ENCODE measurements at places on chromosomes 7 and 10.

DNA sequence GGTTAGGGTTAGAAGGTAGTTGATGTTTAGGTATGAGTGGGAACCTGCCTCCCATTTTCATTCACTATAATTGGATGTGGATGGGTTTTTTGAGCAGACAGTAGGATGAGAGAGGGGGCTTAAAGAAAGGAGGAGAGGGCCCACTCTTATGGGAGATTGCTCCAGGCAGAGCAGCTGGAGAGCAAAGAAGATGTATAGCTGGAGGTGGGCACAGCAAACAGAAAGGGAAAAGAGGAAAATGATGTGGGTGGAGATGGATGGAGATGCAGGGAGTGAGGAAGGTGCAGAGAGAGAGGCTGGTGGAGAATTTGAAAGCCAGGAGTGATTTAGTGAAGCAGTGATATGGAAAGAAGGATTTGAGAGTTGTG lies 29.9 kb downstream of the LSMEM1 start:
- H3K27me3 ChIP-seq, result no peaks in the 10 kb centered on the region
- no peaks in the 10 kb centered on the region for H3K4me1 ChIP-seq
- no peak for DNase-seq
- no peak overlapping the region for H3K4me3 ChIP-seq
- H3K36me3 ChIP-seq, result no peaks in the 10 kb centered on the region

DNA sequence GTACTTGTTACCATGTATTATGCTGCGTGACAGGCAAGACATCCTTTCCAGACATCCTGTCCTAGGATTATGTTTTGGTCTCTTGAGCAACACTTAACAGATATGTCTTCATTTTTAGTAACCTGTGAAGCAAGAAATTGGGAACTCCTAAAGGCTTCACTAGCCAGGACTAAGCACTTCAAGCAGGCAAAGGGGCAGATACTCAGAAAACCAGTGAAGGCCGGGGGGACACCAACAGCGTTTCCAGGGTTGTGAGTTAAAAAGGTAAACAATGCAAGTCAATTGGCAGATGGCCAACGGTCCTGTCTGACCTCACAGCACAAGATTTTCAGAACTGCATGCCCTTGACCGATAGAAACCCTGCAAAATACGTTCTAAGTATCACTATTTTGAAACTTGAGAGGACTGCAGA lies 77.6 kb upstream of the SFMBT2 start:
- no peaks in the 10 kb centered on the region for H3K4me1 ChIP-seq
- peaks cover 23% of the 10 kb centered on the region for H3K27me3 ChIP-seq
- H3K4me3 ChIP-seq, result no peak overlapping the region

DNA sequence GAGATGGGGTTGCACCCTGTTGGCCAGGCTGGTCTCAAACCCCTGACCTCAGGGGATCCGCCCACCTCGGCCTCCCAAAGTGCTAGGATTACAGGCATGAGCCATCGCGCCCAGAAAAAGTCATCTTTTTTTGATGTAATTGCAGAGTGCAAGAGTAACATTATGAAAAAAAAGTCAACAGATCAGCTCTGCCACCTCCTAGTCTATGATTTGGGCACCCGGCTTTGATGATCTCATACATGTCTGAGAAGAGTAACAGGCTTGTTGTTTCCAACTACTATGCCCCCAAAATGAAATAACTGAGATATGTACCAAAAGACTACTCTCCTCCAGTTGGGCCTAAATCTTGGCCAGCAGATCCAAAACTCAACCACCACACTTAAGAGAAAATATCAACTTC lies 40.8 kb downstream of the VOPP1 start:
- no peak for DNase-seq
- no peak overlapping the region for H3K27ac ChIP-seq
- no peaks in the 10 kb centered on the region for H3K36me3 ChIP-seq
- peaks cover 57% of the 10 kb centered on the region for H3K4me1 ChIP-seq
- no peak overlapping the region for H3K4me3 ChIP-seq
- no peaks in the 10 kb centered on the region for H3K27me3 ChIP-seq

DNA sequence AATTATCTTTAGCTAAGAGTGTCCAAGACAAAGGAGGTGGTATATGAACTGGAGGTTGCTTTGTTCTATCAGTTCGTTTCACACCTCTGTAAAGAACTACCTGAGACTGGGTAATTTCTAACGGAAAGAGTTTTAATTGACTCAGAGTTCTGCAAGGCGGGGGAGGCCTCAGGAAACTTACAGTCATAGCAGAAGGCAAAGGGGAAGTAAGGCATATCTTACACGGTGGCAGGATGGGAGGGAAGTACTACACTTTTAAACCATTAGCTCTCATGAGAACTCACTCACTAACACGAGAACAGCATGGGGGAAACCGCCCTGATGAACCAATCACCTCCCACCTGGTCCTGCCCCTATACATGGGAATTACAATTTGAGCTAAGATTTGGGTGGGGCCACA lies 1202.3 kb upstream of the LRRTM3 start:
- H3K27ac ChIP-seq, result no peak overlapping the region
- no peaks in the 10 kb centered on the region for H3K36me3 ChIP-seq
- DNase-seq, result no peak
- no peaks in the 10 kb centered on the region for H3K4me1 ChIP-seq
- no peaks in the 10 kb centered on the region for H3K27me3 ChIP-seq
- no peak overlapping the region for H3K4me3 ChIP-seq

GRCh38 chr7:2626498-2627117 lies 5.2 kb upstream of the TTYH3 start:
- peaks cover 42% of the 10 kb centered on the region for H3K4me1 ChIP-seq
- no peak overlapping the region for H3K4me3 ChIP-seq
- no peaks in the 10 kb centered on the region for H3K27me3 ChIP-seq

GRCh38 chr10:14421941-14422340 lies 91.2 kb upstream of the FRMD4A start:
- no peak for DNase-seq
- no peak overlapping the region for H3K4me3 ChIP-seq
- H3K4me1 ChIP-seq, result no peaks in the 10 kb centered on the region
- H3K27ac ChIP-seq, result no peak overlapping the region
- no peaks in the 10 kb centered on the region for H3K27me3 ChIP-seq

DNA sequence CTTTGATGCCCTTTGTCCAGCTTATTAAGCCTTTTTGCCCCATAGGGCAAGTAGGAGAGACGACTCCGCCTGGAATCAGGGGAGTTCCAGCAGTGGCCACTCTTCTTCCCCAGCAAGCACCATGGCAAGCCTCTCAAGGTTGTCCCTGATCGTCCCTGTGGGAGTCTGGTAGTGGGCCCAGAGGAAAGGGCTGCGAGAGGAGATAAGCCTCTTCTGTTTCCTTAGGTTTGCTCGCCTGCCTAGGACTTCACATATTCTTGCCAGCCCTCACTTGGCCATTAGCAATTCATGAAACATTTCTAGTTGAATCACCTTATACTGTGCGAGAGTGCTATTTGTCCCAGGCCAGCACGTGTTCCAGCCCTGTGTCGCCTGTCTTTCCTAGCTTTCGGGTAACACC lies 47.8 kb upstream of the CPN1 start:
- DNase-seq, result no peak
- H3K36me3 ChIP-seq, result no peaks in the 10 kb centered on the region
- no peak overlapping the region for H3K4me3 ChIP-seq
- no peaks in the 10 kb centered on the region for H3K4me1 ChIP-seq

Data from stomach (tissue), 19 donors.